ENCODE measurements at places on chromosomes 2 and 18.
A peak's percentile ranks its signal among the peaks of the same experiment; 100 is the strongest.

GRCh38 chr2:237557633-237558015 is 8.8 kb upstream of the PRLH start:
- no peak for DNase-seq

GRCh38 chr2:121086450-121086849 is 198.6 kb downstream of the TFCP2L1 start:
- no peak for DNase-seq

GRCh38 chr2:239359196-239359912 is 41.5 kb downstream of the HDAC4 start:
- no peak for DNase-seq

- DNase-seq, result no peak
Measured at GRCh38 chr2:107430006-107430405, 396.7 kb upstream of the RGPD4 start.

DNA sequence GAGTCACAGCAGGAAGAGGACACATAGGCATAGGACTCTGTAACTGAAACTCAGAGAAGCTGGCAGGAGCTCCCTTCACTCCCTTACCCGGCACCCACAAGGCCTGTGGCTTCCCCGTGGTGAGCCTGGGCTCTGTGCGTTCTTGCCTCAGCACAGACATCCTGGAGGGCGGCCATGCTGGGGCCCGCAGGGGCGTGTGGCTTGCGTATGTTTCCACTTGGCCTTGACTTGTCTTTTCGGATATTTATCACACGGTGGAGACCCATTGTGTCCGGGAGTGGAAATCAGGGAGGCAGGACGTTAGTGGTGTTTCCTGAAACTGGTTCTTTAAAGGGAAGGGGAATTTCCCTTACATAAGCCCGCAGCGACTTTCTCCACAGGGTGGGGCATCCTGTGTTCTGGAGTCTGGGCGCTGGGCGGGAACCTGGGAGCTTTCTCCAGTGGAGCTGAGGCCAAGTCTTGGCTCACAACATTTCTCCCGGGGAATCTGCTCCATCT is 49.9 kb upstream of the EML6 start:
- no peak for DNase-seq

DNA sequence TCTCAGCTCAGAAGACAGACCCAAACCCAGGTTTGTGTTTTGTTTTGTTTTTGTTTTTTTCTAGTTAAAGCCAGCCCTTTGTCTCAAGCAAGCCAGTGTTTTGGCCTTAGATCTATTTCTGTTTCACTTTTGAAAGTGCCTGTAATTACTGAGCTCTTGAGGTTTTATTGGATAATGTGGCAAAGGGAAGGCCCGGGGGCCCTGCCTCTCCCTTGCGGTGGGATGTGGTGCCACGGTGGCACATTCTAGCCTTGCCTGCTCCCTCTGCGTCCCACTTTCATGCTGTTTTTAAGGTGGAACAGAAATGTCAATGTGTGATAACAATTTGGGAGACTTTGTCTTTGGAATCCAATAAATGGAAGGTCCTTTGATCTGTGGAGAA is 2.5 kb downstream of the HPCAL1 start:
- DNase-seq, result no peak

GRCh38 chr2:160613466-160614153 is 120.0 kb upstream of the RBMS1 start:
- DNase-seq, result no peak

GRCh38 chr2:232476045-232476444 is 11.6 kb downstream of the ECEL1 start:
- no peak for DNase-seq

- no peak for DNase-seq
Measured at GRCh38 chr2:138615257-138615656, 113.7 kb downstream of the SPOPL start.

DNA sequence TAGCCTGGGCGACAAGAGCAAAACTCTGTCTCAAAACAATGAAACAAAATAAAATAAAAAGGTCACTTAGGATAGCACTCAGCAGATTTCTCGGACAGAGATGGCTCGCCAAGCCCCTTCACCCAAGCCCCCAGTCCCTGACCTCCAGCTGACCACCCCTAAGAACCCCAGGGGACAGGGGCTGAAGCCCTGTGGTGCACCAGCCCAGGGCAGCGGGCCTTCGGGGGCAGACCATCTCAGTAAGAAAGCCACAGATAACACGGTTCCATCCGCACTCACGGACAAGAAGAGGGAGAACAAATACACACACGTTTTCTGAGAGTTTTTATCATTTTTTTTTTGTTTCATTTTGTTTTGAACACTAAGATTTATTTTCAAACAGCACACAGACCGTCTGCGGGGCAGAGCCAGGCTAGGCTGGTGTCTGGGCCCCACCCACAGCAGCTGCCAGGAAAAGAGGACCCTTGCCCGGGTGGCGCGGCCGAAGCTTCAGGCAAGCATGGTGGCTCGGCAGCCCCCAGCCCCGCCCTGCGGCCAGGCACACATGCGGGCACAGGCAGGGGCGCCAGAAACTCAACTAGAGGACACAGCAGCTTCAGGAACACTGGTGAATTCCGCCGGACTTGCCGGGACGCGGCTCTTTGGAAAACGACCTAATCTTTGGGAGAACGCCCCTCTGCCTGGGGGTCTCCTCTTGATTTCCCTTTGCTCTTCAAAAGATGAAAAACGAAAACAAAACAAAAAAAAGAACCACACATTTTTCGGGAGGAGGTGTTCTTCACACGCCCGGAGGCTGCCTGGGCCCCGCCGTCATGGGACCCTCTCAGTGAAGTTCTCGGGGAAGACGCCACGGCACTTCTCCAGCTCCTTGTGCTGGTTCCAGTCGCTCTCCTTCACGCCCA is 59.0 kb downstream of the BIN1 start:
- DNase-seq, result no peak

DNA sequence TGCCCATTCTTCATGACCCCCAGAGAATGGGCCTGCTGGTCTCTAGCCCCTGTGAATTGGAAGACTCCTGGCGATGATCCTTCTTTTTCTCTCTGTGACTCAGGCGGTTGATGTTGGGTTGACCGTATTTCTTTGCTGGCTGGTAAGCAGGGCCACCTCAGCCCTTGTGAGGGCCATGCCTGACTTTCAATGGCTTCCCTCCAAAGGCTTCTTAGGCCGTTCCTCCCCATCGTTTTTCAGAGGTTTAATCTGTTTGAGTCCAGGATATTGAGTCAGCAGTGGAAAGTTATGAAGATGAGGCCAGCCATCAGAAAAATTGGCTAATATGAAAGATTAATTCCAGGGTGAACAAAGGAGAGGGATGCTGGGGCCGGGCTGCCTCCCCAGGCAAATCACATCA is 13.6 kb downstream of the HPCAL1 start:
- DNase-seq, result no peak

DNA sequence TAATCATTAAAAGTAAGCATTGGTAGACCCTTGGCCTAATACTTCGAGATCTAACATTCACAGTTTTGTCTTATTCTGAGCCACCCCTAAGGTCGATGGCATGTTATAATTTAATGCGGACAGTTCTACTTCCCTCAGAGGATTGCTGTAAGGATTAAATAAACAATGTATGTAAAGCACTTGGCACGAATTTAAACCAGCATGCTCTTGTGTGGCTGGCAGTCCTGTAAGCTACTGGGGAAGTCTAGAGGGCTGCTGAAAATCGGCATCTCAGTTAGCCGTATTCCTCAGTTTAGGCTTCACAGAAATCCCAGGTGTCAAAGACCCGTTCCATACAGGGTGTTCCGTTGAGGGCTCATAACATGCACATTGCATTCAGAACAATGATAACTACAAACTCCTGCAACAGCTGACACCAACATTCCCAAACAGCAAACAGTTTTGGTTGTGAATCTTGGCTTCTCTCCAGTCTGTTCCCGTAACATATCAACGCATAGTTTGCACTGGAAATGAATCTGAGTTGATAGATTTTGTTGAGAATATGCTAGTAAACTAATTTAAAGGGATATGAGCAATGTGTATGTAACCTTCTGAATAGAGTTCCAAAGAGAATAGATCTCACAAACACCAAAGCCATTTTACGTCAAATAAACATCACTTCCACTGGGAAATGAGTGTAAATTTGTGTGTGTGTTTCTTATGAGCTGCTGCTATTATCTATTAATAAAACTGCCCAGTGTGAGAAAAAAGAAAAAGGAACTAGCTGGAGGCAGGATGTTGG is 52.2 kb upstream of the ACKR3 start:
- no peak for DNase-seq

- peak; percentile 71 for DNase-seq
Measured at GRCh38 chr2:241218131-241219029, 29.9 kb downstream of the ANO7 start.

DNA sequence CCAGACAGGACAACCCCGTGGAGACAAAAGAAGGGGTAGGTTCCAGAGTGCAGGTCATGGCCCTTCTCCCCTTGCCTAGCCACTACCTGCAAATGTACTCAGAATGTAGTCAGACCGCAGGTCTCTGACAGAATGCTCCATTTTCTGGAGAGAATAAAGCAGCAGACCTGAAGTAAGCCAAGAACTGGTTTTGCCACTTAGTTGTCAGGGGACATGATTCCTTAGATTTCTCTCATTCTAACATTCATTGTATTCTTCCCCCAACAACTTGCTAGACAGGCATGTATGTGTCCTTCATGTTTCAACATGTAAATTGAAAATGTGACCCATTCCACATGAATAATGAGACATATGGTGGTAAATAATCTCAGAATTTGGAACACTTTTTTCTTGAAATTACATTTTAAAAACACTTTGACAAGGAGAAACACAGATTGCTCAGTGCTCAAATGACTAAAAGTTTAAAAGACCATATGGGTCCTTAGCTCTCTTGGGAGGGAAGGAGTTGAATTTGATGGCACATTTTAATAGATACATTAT is 142.4 kb downstream of the CCBE1 start:
- DNase-seq, result no peak

DNA sequence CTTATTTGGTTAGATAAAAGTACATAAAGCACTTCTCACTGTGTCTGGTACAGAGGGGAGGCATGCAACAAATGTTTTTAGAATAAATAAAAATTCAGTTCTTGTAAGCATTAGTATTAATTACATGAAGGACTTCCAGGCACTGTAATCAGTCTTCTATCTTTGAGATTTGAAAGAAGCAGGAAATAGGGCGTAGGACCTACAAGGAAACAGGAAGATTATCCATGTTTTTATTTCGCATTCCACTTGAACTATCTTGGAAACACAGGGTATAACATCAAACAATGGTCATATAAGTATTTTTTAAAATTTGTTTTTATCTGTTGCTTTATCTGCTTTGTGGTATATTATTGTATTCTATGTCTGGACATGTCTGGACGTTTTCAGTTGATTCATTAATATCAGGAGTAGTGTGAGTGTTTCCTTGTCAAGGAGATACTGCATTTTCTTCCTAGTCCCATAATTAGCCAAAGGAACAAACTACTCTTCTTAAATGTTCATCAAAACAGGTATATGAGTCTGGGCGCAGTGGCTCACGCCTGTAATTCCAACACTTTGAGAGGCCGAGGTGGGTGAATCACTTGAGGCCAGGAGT is 32.5 kb downstream of the BMPR2 start:
- DNase-seq, result no peak

DNA sequence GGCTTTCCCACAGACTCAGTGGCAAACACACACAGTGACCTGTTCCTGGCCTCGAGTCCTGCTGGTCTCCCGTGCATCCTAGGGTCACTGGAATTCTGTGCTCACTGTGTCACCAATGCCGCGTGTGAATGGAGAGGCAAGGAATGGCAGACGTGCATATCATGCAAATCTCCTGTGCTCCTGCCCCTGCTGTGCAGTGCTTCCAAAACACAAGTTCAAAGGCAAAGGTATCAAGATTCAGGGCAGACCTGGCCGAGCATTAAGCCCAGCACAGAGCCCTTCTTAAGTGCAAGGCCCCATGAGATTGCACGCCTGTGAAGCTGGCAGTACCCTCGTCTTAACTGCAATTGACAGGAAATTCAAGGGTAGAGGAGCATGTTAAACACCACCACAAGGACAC is 129.1 kb downstream of the NDUFA10 start:
- no peak for DNase-seq

- no peak for DNase-seq
Measured at GRCh38 chr2:176205126-176205525, 16.7 kb downstream of the HOXD1 start.

DNA sequence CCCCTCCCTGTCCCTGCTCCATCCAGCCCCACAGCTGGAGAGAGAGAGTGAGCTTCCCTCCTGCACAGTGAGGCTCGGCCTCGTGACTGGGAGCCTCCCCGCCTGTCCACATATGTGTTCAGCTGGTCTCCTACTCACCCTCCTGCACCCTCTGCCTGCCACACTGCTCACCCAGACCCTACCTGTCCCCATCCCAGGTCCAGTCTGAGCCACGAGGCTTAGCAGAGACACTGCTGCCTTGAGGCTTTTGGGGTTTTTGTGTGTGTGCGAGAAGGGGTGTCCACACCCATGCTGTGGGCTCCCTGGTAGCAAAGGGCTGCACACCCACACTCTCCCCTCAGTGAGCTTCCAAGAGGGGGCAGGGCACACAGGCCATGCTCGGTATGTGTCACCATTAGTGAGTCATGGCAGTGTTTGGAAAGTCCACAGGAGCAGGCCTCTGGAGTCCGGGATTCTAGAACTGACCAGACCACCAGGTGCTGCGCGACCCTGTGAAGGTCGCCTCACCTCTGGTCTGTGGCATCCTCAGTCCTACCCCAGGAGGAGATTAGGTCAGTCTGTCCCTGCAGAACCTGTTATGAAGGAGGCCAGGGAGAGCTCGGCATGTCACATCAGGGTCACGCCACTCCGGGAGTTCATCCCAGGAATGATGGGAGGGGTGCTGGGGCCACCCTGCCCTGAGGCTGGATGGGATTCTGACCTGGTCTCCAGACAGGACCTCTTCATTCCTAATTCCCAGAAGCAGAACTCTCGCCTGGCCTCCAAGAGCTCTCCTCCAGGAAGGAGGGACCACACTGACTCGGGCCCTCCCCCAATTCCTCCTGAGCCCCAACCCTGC is 39.9 kb upstream of the SMAD7 start:
- no peak for DNase-seq

DNA sequence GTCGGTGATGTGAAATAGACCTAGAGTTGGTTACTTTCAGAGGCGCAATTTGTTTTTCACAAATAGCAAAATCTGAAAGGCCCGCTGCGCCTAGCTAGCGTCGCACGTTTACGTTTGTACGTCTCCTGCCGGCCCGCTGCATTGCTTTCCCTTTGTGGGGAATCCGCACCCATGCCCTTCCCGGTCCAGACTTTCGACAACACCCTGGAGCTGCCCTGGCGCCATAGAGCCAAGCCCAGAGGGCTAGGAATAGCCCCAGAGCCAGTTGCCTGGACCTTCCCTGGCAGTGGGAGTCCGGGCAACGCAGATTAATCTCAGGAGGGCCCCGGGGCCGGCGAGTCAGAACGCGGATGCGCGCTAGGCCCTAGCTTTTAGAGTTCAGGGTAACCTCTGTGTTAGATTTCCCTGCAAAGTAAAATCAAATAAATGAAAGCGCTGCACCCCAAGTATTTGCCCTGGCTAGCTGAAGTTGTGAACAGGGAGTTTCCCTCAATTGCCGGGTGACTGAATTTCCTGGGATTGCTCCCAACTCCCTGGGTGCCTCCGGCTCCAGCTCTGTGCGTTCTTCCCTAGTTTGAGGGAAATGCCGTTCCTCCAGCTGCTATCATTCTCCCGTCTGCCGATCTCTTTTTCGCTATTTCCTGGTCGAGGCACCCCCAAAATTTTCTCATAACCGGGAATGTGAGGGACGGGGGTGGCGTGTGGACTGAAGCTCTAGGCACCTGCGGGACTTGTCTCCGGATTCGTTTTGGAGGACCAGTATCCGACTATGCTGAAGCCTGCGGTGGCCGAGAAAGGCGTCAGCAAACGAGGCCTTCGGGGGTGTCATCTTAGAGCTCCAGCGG is 1.2 kb upstream of the EN1 start:
- peak; percentile 43 for DNase-seq

- DNase-seq, result peak; percentile 2
Measured at GRCh38 chr2:210577263-210578071, 21.1 kb downstream of the CPS1 start.

- DNase-seq, result no peak
Measured at GRCh38 chr2:2187196-2187595, 143.9 kb downstream of the MYT1L start.
